ENCODE measurements at places on chromosomes 2 and 18.

DNA sequence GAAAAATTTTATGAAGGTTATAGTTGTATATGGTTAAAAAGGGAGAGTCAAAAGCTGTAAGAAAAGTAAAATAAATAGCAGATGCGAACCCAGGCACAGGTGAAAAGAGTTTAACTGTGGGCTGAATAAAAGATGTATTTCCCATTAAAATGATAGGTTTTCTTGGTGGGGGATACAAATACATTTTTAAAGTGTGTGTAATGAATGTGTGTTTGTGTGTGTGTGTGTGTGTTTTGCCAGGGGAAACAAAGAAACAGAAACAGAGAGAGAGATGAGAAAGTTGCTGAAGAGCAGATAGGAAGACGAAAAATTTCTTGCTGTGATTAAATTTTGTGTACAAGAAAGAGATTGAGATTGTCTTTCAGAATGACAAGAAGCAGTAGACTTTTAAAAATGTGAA is 12.1 kb downstream of the TFPI start:
- no peak for DNase-seq

DNA sequence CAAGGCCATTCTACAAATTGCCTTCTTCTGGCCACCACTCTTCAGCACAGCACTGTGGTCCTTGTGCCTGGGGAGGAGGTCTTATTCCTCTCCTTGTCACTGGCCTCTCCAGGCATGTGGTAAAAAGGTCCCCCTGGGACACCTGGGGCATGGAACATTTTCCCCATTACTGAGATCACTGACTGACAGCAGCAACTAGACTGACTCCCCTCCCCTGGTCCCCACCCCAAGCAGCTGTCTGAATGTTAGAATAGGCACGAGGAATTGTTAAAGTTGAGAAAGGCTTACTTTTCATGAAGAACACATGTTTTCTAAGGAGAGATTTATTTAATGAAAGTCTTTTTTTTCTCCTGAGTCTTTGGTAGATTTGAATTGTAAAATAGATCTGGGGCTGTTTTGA is 39.5 kb upstream of the RTN4 start:
- DNase-seq = no peak

DNA sequence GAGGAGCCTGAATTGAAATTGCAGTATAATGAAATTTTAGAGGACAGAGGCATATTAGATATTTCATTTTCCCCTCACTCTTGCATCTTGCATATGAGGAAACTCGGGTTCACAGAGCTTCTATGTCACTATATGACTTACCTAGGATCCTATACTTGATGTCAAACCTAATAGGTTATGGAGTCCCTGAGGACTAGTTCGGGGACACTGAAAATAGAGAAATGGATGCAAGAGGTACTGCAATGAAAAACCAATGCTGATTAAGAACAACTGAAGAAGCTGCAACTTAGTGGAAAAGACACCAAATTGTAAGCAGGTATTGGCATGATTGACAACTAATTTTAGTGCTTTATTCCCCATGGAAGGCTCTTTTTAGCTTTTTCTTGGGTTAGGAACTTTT is 210.1 kb downstream of the IKZF2 start:
- DNase-seq = no peak

- no peak for DNase-seq
Measured at GRCh38 chr18:62555135-62555534, 32.3 kb downstream of the ZCCHC2 start.

DNA sequence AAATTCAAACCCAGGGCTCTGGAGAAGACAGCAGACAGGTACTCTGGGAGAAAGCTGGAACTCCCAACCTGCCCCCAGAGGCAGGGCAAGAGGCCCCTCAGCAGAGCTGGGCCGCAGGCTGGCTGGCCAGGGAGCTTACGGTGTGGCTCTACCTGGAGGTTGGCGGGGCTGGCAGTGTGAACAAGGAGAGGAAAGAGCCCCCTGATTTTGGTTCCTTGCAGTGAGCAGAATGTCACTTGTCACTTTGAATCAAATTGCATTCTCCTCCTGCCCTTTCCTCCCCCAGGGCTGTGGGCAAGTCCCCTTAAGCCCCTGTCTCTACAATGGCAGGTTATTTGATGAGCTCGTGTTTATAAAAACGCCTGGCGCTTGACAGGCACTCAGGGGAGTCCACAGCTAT is 32.6 kb downstream of the MYO7B start:
- DNase-seq = no peak

DNA sequence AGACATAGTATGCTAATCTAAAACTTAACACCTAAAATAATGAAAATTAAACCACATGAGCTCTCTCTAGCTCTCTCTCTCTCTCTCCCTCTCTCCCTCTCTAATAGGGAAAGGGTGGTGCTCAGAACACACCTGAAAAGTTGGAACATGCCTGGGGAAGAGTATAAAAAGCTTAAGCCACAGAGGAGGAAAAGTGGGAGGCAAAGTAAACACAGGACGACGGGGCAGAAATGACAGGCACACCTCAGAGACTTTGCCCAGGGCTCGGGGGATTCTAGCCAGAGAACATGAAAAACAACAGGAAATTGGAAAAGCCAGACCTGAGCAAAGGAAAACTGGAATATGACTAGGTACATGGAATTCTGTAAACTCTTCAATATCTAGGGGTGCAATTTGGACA is 666.1 kb downstream of the BCL11A start:
- DNase-seq = no peak

DNA sequence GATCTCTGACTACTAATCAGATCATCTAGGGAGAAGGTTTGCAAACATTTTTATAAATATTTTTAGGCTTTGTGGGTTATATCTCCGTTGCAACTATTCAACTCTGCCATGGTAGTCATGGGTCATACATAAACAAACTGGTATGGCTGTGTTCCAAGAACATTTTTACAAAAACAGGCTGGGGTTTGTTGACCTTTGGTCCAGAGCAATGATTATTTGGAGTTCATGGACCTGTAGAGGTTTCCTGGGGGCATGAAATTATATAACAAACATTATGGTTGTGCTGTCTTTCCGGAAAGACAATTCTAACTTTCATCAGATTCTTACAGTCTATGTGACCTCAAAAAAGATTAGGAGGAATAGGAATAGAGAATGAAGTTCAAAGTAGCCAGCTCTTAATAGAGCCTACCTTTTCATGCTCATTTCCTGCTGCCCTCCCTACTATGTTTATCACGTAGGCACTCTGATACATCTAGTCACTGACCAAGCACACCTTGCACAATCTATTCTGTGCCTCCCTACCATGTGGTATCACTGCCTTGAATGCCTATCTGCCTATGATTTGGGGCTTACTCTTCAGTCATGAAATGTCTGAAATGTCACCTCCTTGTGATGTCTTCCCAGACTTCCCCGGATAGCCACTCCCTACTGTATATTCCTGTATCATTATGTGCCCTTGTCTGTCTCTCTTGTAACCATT is 102.4 kb upstream of the SCN1A start:
- DNase-seq = no peak

DNA sequence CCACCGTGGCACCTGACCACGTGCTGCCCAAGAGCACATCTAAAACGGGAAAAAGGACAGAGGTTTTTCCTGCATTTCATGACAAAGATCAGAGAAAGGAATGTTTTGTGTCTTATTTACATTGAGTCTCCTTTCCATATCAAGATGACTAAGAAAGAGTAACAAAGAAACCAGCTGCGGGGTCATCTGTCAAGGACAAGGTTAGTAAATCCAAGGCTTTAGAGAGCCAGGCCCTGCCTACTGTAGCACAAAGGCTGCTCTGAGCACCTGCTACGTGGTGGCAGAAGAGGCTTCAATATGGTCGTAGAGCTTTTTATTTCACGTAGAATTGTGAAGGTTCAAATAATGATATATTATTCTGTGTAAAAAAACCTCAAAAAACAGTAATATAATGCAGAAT is 51.0 kb downstream of the PRELID3A start:
- no peak for DNase-seq

DNA sequence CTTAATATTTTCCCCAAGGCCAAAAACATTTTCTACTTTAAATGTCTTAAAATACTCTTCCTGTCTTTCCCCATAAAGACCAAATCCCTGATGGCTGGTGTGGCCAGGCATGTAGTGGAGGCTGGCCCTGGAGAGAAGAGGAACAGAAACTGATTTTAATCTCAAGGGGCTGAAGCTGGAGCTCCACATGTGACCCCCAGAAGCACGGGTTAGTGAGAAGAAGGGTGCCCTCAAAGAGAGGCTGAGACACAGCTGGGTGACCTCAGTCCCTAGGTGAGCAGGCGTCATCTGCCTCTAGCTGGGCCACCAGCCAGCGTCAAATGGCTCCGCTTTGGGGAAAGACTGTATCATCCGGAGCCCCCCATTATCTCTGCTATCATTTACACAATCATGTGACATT is 19.3 kb upstream of the TMEM18 start:
- DNase-seq = no peak

- no peak for DNase-seq
Measured at GRCh38 chr2:27993402-27993787, 102.9 kb downstream of the BABAM2 start.

DNA sequence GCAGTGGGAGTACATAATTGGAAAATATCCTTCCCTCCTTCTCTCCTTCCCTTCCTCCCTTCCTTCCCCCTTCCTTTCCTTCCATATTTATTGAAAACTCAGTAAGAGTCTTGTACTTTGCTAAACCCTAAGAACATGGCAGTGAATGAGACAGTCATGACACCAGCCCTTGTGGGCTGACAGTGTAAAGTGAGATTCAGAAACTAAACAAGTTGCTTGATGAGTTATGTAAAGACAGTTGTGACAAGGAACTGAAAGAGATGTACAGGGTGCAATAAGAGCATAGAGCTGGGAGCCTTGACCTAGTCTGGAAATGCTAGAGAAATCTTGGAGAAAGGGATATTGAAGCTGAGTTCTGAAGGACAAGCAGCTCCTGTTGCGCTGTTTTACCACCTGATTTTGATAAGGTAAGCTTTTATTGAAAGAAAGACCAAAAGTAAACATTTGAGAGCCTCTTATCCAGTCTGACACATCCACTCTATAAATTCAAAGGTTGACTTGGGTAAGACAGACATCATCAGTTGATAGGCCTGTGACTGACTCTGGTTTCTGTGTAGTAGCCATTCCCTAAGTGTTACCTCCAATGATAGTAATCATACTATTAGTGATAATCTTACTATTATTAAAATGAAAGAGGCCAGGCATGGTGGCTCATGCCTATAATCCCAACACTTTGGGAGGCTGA is 66.5 kb upstream of the SKOR2 start:
- DNase-seq = no peak

DNA sequence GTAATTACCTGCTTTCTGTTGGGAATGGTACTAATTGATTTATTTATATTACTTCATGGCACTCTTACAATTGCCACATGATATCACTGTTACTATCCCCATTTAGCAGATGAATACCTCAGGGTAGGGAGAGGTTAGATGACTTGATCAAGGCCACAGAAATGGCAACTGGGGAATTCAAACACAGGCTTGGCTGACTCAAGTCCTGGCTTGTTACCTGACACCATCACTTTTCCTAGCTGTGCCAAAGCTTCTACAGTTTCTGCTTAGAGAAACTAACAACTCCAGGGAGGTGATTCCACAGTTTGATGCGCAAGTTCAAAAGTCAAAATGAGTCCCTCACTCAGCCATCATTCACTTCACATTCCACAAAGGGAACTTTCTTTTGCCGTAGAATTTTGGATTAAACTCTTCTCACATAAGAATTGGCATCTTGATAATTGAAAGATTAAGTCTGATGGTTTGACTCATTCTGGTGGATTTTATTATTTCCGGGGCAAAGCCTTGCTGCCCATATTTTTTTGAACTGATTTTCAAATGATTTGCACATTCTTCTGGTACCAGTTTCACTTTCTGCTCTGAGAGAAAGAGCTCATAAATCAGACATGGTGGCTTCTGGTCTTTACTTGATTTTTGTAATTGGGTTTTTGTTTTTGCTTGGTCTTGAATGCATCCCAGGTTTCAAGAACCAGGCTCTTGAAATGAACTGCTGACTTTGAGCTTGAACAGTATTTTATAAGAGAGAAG is 656.8 kb downstream of the BCL11A start:
- no peak for DNase-seq

- DNase-seq = no peak
Measured at GRCh38 chr18:23998820-23999219, 15.7 kb upstream of the TTC39C start.

GRCh38 chr2:9820020-9820973 is 23.0 kb upstream of the TAF1B start:
- DNase-seq = no peak

DNA sequence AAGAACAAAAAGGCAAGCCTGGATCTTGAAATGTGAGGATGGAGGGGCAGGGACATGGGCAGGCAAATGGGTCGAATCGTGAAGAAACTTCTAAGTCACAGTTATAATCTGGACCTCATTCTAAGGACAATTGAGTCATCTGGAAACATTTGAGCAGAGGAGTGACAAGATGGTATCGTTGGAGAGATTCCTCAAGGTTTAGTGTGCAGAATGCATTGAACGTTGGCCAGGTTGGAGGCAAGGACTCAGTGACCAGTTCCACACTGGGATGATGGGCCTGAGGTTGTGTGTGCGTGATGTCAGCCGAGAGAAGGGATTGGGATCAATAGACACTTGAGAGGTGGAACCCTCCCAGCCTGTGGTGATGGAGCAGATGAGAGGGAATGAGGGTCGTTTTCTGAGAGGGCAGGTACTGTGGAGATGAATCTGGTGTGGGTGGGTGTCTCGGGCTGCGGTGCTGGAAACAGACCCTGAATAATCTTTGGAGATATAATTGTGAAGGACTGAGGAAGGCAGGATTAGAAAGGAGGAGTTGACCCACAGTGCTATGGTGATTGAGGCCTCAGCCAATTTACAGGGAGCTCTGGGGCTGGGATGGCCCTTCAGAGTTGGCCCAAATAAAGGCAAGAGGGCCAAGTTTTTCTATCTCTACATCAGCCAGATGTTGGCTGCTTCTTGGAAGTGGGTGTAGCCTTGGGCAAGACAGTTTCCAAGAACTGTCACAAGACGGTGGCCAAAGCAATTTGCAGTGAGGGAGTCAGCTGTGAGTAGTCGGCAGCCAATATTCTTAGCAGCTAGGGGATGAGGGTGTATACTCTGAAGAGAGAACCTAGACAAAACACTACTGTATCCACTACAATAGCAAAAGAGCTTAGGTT is 5.8 kb upstream of the ZNF532 start:
- no peak for DNase-seq

DNA sequence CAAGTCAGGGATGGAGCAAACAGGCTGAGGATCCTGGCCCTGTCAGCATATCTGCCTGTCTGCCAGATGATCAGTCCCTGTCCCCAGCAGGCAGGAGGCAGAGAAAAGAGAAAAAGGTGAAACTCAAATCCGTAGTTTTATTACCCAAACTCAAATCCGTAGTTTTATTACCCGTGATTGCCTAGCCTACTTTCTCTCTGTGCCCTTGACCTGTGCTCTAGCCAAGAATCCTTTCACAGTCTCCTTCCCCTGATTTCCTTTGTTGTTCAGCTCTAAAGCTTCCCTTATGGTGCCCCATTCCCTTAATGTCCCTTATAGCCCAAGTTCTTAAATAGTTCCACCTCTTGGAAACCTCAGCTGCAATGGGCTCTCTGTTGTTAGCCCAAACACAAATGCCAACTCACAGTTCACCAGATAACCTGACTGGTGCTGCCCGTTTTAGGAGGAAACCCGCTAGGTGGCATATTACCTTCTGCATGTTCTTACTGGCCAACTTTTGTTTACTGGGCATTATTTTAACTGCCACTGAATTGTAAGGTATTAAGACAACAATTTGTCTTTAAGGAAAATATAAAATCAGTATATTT is 125.7 kb upstream of the FZD5 start:
- DNase-seq = no peak

- DNase-seq = no peak
Measured at GRCh38 chr2:115165529-115166109, 723.2 kb downstream of the DPP10 start.

GRCh38 chr2:173053043-173053699 is 22.5 kb upstream of the MAP3K20 start:
- DNase-seq = no peak

- no peak for DNase-seq
Measured at GRCh38 chr2:28670856-28671255, 80.8 kb upstream of the PPP1CB start.

- no peak for DNase-seq
Measured at GRCh38 chr2:48341551-48342133, 188.3 kb upstream of the STON1 start.

Measured in smooth muscle cell of the brain vasculature (primary cell).